Body of pancreas (tissue), 4 donors: ENCODE measurements at places on chromosomes 7 and 10. TPM values are rescaled to one million over a fixed set of nuclear protein-coding genes. Genes with fewer than 3 reads are reported as not detected.

PRKAR2B gene
- 10.6 TPM for total RNA-seq

- no peaks in the 10 kb centered on the region for H3K27me3 ChIP-seq
- H3K27ac ChIP-seq: no peak overlapping the region
- H3K4me1 ChIP-seq: no peaks in the 10 kb centered on the region
- no peaks in the 10 kb centered on the region for H3K36me3 ChIP-seq
- H3K4me3 ChIP-seq: no peak overlapping the region
- no peak for DNase-seq
These were observed 83.1 kb downstream of the ZNF248 start for GRCh38 chr10:37774351-37774750.

GRCh38 chr10:132835848-132836233, 49.9 kb upstream of the NKX6-2 start:
- H3K27me3 ChIP-seq: peaks cover 4% of the 10 kb centered on the region
- DNase-seq: no peak
- peaks cover 12% of the 10 kb centered on the region for H3K4me1 ChIP-seq
- H3K27ac ChIP-seq: no peak overlapping the region

- H3K27ac ChIP-seq: no peak overlapping the region
- no peaks in the 10 kb centered on the region for H3K36me3 ChIP-seq
- H3K27me3 ChIP-seq: no peaks in the 10 kb centered on the region
- no peak overlapping the region for H3K4me3 ChIP-seq
- DNase-seq: no peak
- no peaks in the 10 kb centered on the region for H3K4me1 ChIP-seq
These were observed 112.8 kb downstream of the TBXAS1 start for GRCh38 chr7:139941866-139942265.

DNA sequence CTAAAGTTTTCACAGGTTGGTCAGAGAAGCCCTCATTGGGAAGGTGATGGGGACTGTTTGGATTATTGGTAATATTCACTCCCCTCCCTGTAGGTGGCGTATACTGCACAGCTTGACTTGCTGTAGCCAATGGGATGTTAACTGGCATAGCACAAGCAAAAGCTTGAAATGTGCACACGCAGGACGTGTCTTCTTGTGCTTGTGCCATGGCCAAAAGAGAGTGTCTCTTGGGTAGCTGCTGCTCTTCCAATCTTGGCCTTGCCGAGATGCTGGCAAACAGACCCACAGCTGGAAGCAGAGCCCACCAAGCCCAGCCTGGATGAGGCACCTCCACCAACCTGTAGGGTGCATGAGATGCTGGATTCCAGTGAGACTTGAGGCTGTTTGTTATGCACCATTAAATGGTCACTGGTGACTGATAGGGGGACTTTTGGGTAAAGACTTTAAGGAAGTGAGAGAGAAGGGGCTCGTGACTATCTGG, 266.0 kb downstream of the GRID1 start:
- no peaks in the 10 kb centered on the region for H3K36me3 ChIP-seq
- no peaks in the 10 kb centered on the region for H3K4me1 ChIP-seq
- no peak overlapping the region for H3K4me3 ChIP-seq
- DNase-seq: no peak

- peaks cover 9% of the 10 kb centered on the region for H3K36me3 ChIP-seq
- H3K27me3 ChIP-seq: no peaks in the 10 kb centered on the region
- no peak overlapping the region for H3K27ac ChIP-seq
- peaks cover 12% of the 10 kb centered on the region for H3K4me1 ChIP-seq
- DNase-seq: no peak
These were observed 20.3 kb downstream of the UROS start for GRCh38 chr10:125802739-125803138.

GRCh38 chr7:111855842-111856227, 293.5 kb upstream of the IMMP2L start:
- H3K27ac ChIP-seq: no peak overlapping the region
- no peaks in the 10 kb centered on the region for H3K27me3 ChIP-seq
- peak; percentile 19 for DNase-seq
- no peaks in the 10 kb centered on the region for H3K36me3 ChIP-seq

- H3K4me3 ChIP-seq: no peak overlapping the region
- DNase-seq: no peak
- H3K27me3 ChIP-seq: no peaks in the 10 kb centered on the region
- H3K4me1 ChIP-seq: peaks cover 16% of the 10 kb centered on the region
- H3K36me3 ChIP-seq: no peaks in the 10 kb centered on the region
These were observed 7.1 kb downstream of the PLCE1 start for GRCh38 chr10:94000638-94001415.

GRCh38 chr10:122637376-122637775, 62.3 kb downstream of the C10orf120 start:
- no peaks in the 10 kb centered on the region for H3K27me3 ChIP-seq
- H3K36me3 ChIP-seq: no peaks in the 10 kb centered on the region
- peak; percentile 74 for DNase-seq
- peak overlapping the region; percentile 48 for H3K27ac ChIP-seq
- H3K4me1 ChIP-seq: peaks cover 32% of the 10 kb centered on the region

FAM25A gene
- not detected for total RNA-seq

ZNF467 gene
- total RNA-seq: 13.2 TPM

- no peaks in the 10 kb centered on the region for H3K27me3 ChIP-seq
- H3K36me3 ChIP-seq: no peaks in the 10 kb centered on the region
- no peak overlapping the region for H3K4me3 ChIP-seq
- H3K4me1 ChIP-seq: peaks cover 6% of the 10 kb centered on the region
These were observed 22.1 kb upstream of the OPN4 start for GRCh38 chr10:86632009-86632800.

TIAL1 gene
- 36.1 TPM for total RNA-seq

- H3K27me3 ChIP-seq: no peaks in the 10 kb centered on the region
- no peak overlapping the region for H3K27ac ChIP-seq
- H3K4me1 ChIP-seq: no peaks in the 10 kb centered on the region
- DNase-seq: no peak
- no peaks in the 10 kb centered on the region for H3K36me3 ChIP-seq
These were observed 586.6 kb downstream of the SUGCT start for GRCh38 chr7:40721342-40721949.

DNA sequence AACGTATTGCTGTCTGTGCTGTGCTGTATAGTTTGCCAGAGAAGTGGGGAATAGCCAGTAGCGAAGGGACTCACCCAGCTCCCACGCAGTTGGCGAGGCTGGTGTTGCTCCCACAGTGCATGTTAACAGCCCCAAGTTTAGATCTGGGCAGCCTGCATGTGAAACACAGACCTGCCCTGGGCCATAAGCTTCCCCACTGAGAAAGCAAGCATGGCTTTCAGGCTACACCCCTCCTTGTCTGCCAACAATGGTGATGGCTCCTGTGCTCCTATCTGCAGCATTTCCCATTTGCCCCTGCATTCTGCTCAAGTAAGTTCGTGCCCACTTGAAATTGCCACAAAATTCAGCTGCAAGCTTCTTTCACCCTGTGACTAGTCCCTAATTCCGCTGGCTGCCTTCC, 57.5 kb downstream of the IPMK start:
- DNase-seq: no peak
- no peak overlapping the region for H3K4me3 ChIP-seq
- no peaks in the 10 kb centered on the region for H3K27me3 ChIP-seq
- no peak overlapping the region for H3K27ac ChIP-seq
- H3K4me1 ChIP-seq: no peaks in the 10 kb centered on the region

CTAGE15 gene
- 2.0 TPM for total RNA-seq

DNA sequence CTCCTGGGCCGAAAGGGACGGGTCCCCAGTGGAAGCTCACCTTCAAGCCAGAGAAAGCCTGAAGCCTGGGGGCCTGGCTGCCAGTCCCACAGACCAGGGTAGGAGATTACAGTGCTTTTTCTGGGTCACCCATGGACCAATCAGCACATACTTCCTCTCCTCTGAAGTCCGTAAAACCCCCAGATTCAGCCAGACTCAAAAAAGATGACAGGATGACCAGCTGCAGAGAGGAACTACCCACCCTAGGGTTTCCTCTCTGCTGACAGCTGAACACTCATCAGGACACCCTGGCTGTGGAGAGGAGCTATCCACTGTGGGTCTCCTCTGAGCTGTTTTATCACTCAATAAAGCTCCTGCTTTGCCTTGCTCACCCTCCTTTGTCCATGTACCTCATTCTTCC, 78.0 kb downstream of the SAMD9 start:
- no peak overlapping the region for H3K4me3 ChIP-seq
- no peak overlapping the region for H3K27ac ChIP-seq
- DNase-seq: no peak
- H3K36me3 ChIP-seq: no peaks in the 10 kb centered on the region
- H3K27me3 ChIP-seq: no peaks in the 10 kb centered on the region
- no peaks in the 10 kb centered on the region for H3K4me1 ChIP-seq

GRCh38 chr10:88194041-88194887, 330.8 kb downstream of the PTEN start:
- H3K4me3 ChIP-seq: no peak overlapping the region
- H3K4me1 ChIP-seq: no peaks in the 10 kb centered on the region
- H3K27ac ChIP-seq: no peak overlapping the region
- DNase-seq: no peak
- no peaks in the 10 kb centered on the region for H3K36me3 ChIP-seq

C10orf62 gene
- total RNA-seq: 1.3 TPM

GRCh38 chr10:104824380-104825006, 183.4 kb downstream of the SORCS3 start:
- H3K27ac ChIP-seq: no peak overlapping the region
- no peak overlapping the region for H3K4me3 ChIP-seq
- no peaks in the 10 kb centered on the region for H3K36me3 ChIP-seq
- H3K4me1 ChIP-seq: peaks cover 13% of the 10 kb centered on the region
- no peak for DNase-seq
- no peaks in the 10 kb centered on the region for H3K27me3 ChIP-seq

AKR1C1 gene
- total RNA-seq: 49.4 TPM

OR2A42 gene
- total RNA-seq: not detected

GRCh38 chr10:17175551-17175950, 25.9 kb downstream of the TRDMT1 start:
- no peak overlapping the region for H3K27ac ChIP-seq
- no peak for DNase-seq
- no peaks in the 10 kb centered on the region for H3K36me3 ChIP-seq
- no peaks in the 10 kb centered on the region for H3K27me3 ChIP-seq
- no peak overlapping the region for H3K4me3 ChIP-seq

DNA sequence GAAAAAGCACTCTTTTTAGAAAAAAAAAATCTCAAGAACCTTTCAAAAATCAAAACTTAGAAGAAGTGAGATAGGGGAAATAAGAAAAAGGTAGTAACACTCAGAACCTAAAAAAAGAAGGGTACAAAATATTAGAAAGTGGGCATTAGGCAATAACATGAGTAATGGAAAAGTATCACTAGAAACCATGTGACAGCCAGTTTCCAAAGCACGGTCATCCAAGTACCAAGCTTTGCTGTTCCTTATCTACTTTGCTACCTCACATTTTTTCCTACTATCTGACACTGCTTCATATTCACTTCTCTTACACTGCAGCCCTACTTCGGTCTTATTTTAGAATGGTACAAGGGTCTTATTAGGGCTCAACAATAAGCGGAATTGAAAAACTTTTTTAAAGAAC, 30.3 kb downstream of the IMMP2L start:
- no peak overlapping the region for H3K4me3 ChIP-seq
- H3K27me3 ChIP-seq: no peaks in the 10 kb centered on the region
- no peak for DNase-seq
- H3K4me1 ChIP-seq: peaks cover 14% of the 10 kb centered on the region

DNA sequence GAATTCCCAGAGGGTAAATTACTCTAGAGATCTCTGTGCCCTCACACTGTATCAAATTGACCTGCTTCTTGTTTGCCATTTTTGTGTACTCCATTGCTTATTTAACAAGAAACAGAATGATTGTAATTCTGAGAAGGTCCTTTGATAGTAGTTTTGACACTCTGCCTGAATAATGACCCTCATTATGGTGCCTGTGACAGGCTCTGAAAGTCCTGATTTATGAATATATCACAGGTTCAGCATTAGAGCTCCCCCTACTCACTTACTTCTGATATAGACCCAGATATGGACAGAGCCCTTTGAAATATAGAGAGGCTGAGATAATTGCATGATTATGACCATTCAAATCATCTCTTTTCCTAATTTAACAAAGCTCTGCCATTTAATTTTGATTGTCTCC, 465.2 kb downstream of the MDFIC start:
- H3K4me3 ChIP-seq: no peak overlapping the region
- no peaks in the 10 kb centered on the region for H3K27me3 ChIP-seq
- no peaks in the 10 kb centered on the region for H3K36me3 ChIP-seq

GRCh38 chr10:117578999-117579590, 36.5 kb downstream of the EMX2 start:
- no peaks in the 10 kb centered on the region for H3K36me3 ChIP-seq
- no peak overlapping the region for H3K4me3 ChIP-seq
- H3K27me3 ChIP-seq: no peaks in the 10 kb centered on the region
- H3K4me1 ChIP-seq: no peaks in the 10 kb centered on the region
- no peak overlapping the region for H3K27ac ChIP-seq
- DNase-seq: no peak

SRRM3 gene
- 13.8 TPM for total RNA-seq

DNA sequence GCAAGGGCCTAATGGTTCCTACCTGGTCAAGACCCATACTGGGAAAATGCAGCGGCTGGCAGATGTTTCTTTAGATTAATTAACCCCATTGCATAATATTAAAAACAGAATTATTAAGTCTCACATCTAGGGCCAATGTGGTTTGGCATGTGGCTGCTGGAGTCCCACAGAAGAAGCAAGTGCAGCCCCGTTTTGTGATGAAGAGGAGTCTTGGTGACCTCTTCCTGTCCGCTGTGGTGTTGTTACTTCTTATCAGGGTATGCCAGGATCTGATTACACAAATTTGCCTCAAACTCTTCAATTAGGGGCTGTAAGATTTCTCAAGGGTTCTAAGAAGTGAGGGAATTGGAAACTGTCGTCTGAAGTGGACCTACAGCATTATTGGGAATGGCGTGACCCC, 240.3 kb downstream of the SEC23IP start:
- no peaks in the 10 kb centered on the region for H3K36me3 ChIP-seq
- no peak for DNase-seq
- no peaks in the 10 kb centered on the region for H3K27me3 ChIP-seq
- no peak overlapping the region for H3K4me3 ChIP-seq
- no peak overlapping the region for H3K27ac ChIP-seq

GRCh38 chr7:157650801-157651200, 314.0 kb downstream of the DNAJB6 start:
- H3K4me1 ChIP-seq: no peaks in the 10 kb centered on the region
- no peaks in the 10 kb centered on the region for H3K27me3 ChIP-seq
- H3K36me3 ChIP-seq: no peaks in the 10 kb centered on the region
- no peak for DNase-seq
- H3K4me3 ChIP-seq: no peak overlapping the region

- no peak overlapping the region for H3K27ac ChIP-seq
- DNase-seq: no peak
- no peaks in the 10 kb centered on the region for H3K27me3 ChIP-seq
- no peaks in the 10 kb centered on the region for H3K36me3 ChIP-seq
- no peak overlapping the region for H3K4me3 ChIP-seq
These were observed 4.8 kb upstream of the DNAAF5 start for GRCh38 chr7:721619-722248.

DNA sequence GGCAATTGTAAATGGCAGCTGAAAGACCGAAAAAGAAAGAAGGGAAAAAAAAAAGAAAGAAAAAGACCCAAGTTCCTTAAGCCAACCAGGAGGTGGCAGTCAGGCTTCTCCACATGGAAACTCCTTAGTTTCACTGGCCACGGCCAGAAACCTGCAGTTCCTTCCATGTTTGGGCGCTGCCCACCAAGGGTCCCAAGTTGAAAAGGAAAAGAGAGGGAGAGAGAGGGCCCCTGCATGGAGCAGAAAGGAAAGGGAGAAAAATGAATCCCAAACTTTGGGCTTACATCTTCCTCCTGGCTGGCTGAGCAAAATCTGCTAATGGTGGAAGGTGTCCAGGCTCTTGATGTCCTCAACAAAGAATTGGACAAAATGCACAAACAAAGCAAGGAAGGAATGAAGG, 31.8 kb upstream of the ABCA13 start:
- no peak for DNase-seq
- H3K36me3 ChIP-seq: no peaks in the 10 kb centered on the region
- H3K27me3 ChIP-seq: no peaks in the 10 kb centered on the region

CDC14C gene
- not detected for total RNA-seq

GRCh38 chr10:91930939-91931338, 7.4 kb downstream of the BTAF1 start:
- H3K27me3 ChIP-seq: no peaks in the 10 kb centered on the region
- H3K4me1 ChIP-seq: peaks cover 33% of the 10 kb centered on the region
- H3K4me3 ChIP-seq: no peak overlapping the region
- H3K36me3 ChIP-seq: peaks cover under 1% of the 10 kb centered on the region

FBXW4 gene
- total RNA-seq: 40.5 TPM
